ENCODE measurements at places on chromosomes 3 and 15. TPM values are rescaled to one million over a fixed set of nuclear protein-coding genes. Genes with fewer than 3 reads are reported as not detected.

DNA sequence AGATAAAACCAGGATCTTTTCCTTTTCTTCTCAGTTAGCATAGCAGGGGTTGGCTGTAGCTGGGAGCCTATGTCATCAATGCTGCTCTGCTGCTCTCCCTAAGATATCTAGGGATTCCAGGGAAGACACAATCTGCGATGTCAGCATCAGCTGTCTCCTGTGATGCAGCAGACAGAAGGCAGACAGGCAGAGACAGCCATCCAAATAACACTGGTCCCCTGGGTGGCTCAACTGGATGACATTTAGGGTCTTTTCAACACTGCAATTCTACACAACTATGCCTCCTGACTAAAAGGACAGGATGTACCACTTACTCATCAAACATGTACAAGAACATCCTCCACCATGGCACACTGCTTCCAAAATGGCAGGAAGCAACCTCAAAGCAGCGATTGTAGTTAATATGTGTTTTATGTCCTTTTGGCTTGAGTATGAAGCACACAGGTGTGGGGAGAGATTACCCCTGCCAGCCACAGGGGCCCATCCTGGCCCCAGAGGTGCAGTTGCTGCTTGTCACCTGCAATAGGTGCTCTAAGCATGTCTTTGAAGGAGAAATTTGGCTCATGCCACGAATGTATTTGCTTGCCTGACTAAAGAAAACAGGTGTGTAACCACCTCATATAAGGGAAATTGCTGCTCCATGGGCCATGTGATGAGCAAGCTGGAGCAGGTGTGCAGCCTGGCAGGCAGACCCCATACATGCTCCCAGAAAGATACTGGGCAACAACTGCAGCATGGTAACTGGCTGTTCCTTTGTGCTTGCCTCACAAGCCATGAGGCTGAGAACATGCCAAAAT, 357.8 kb downstream of the VPS13C start:
- DNase-seq = no peak

GRCh38 chr3:187740421-187741399, 4.6 kb downstream of the BCL6 start:
- DNase-seq = peak; percentile 93

B3GALNT1 gene
- total RNA-seq = 17.7 TPM

GRCh38 chr15:90143166-90143655, 40.9 kb upstream of the IDH2 start:
- DNase-seq = peak; percentile 78

DNA sequence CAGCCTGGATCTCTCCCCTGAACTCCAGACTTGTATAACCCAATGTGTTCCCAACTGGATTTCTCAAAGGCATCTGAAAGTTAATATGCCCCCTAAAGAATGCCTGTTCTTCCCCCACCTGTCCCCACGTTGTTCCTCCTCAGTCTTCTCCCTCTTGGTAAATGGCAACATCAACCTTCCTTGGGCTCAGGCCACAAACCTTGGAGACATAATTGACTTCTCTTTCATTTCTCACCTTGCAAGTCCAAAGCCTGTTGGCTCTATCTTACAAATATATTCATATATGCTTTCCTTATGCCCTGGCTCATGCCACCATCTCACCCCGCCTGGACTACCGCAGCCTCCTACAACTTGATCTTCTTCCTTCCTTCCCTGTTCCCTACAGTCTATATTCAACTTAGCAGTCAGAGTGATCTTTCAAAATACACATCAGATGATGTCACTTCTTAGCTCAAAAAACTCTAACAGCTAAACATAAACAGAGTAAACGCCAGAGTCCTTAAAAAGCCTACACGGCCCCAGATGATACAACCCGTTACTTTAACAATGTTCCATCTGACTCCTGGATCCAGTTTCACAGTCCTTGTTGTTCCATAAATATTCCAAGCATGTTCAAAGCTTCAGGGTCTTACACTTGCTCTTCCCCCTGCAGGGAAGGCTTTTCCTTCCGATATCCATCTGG, 66.2 kb downstream of the ETV5 start:
- peak; percentile 22 for DNase-seq

GRCh38 chr3:39232859-39233258, 40.5 kb upstream of the XIRP1 start:
- no peak for DNase-seq

DNA sequence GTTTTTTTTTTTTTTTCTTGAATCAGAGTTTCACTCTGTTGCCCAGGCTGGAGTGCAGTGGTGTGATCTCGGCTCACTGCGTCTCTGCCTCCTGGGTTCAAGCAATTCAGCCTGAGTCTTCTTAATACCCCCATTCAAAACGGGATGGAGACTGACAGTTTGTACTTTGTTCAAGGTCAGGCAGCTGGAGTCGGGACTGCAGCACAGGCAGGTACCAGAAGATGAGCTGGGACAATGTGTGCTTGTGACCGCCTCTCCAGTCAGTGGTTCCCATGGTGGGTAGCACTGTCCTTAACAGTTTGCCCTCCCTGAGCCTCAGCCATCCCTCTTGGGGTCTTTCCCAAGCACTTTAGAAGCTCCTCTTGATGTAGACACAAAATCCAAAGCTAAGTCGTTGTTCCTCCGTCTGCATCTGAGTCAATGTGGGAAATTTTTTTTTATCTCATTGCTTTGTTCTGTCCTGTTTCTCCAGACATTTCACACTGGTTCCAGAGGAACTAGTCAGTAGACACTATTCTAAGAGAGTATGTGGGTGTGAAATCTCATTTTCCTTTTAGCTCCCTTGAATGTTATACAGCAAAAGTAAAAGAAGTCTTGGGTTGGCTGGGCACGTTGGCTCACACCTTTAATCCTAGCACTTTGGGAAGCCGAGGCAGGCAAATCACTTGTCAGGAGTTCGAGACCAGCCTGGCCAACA, 5.3 kb upstream of the TTLL13 start:
- DNase-seq = no peak

XIRP1 gene
- not detected for total RNA-seq

DNA sequence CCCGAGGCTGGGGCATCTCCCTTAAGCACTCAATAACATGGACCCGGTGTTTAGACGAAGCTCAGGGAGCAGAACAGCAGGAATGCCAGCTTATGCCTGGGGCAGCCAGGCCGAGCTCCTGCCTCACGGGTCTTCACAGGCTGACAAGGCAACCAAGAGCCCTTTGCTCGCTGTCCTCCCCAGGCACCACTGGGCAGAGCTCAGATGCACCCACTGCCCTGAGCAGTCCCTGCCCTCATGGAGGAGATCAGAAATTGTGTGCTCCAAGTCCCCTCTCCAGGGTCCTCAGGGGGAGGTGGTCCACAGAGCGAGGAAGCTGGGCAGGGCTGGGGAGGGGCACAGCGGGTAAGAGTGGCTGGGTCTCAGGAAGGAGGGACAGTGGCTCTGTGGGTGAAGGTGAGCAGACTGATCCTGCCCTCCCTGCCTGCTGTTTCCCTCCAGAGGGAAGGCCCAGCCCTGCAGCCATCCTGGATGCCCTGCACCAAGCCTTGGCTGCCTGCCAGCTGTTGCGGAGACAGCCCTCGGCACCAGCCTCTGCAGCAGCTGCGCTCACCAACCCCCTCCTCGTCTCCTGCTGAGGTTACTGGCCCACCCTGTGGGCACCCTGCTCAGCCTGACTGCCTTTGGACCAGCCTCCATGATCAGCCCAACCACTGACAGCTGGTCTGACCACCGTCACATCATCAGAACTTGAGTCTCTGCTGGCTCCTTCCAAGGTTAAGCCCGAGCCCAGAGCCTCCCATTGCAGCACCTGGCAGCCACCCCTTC, 21.1 kb upstream of the GP9 start:
- no peak for DNase-seq

- DNase-seq = no peak
Measured at GRCh38 chr3:9730657-9731205, 804 bp upstream of the BRPF1 start.

NDN gene
- 35.1 TPM for total RNA-seq

DNA sequence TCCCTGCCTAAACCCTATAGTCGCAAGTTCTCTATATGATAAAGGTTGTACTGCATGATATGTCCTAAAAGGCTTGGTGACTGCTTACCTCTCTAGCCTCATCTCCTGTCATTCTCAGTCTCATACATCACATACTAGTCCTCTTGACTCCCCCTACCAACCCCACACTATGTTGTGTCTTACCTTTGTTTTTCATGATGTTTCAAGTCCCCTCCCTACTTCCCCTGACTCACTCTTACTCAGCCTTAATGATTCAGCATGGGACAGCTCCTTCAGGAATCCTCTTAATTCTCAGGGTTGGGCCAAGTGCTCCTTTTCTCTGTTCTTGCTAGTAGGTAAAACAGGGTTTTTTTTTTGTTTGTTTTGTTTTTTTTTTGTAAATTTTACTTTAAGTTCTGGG, 49.6 kb downstream of the SLMAP start:
- DNase-seq = peak; percentile 67

C2CD4B gene
- not detected for total RNA-seq

GP9 gene
- not detected for total RNA-seq

DNA sequence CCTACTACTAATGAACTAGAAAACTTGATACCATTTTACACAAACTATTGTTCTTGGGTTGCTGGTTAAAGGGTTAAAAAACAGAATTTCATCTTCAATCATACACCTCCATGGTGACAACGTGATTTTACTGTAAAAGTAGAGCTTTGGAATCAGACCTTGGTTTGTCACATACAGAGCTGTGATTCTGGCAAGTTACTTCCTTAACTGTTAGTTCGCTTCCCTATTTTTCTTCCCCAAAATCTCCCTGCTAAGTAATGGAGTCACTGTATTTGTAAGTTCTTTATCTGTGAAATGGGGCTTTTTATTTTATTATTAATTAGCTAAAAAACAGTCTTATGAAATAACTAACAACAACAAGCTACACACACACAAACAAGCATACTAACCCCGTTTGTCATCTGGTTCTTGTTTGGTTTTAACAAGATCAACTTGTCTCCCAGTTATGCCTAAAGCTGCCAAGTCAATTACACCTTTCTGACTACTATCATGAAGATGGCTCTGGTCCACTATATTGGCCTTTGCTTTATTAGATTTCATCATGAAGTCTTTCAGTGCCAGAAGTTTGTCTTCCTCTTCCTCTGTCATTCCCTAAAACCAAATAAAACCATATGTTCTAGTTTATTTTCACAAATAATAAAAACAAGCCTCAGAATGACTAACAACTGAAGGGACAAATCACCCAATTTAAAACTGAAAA, 38.6 kb downstream of the PIK3R4 start:
- DNase-seq = peak; percentile 22
